HFFc6 (cell line): ENCODE measurements at places on chromosomes 13 and 19.

GRCh38 chr19:46351241-46352041, 4.6 kb downstream of the PPP5C start:
- DNase-seq = peak; percentile 70

- no peak for DNase-seq
Measured at GRCh38 chr19:46134527-46134926, 10.0 kb upstream of the IGFL3 start.

GRCh38 chr19:1902923-1903322, 2.3 kb upstream of the ADAT3 start:
- DNase-seq = no peak

- peak; percentile 68 for DNase-seq
Measured at GRCh38 chr19:49347835-49348234, 12.6 kb downstream of the CD37 start.

GRCh38 chr19:5078666-5079065, 109.8 kb downstream of the KDM4B start:
- DNase-seq = no peak

GRCh38 chr13:45341799-45342500, 967 bp upstream of the TPT1 start:
- DNase-seq = no peak

GRCh38 chr19:33678796-33679585, 57.2 kb downstream of the CHST8 start:
- DNase-seq = no peak

- DNase-seq = no peak
Measured at GRCh38 chr19:33395561-33396550, 22.3 kb downstream of the CEBPG start.

DNA sequence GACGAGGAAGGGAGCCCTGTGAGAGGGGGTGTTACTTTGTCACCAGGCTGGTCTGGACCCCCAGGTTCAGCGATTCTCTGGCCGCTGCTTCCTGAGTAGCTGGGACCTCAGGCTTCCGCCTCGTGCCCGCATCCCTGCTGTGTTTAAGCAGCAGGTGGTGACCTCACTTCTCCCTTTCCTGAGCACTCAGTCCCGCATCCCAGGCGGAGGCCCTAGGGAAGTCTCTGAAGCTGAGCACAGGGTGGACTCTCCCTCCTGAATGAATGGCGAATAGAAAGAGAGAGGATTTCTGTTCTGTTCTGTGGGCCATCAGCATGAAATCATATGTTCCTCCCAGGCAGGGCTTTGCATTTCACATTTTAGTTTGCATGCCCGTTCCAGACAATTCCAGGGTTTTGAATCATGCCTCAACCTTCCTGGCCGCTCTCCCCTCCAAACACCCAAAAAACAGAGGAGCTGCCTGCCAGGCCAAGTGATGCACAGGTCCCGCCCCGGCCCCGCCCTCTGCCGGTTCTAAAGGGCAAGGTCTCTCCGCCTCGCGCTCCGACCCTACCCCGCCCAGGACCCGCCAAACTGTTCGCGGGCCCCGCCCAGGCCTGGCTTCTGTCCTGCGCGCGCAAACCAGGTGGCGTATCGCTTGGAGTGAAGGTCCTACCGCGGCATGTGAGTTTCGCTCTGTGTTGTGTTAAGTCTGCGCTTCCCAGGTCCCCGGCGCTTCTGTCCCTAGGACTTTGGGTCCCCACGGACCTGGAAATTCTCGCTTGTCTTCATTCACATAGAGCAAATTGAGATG, 35.1 kb upstream of the ZNF808 start:
- DNase-seq = no peak

DNA sequence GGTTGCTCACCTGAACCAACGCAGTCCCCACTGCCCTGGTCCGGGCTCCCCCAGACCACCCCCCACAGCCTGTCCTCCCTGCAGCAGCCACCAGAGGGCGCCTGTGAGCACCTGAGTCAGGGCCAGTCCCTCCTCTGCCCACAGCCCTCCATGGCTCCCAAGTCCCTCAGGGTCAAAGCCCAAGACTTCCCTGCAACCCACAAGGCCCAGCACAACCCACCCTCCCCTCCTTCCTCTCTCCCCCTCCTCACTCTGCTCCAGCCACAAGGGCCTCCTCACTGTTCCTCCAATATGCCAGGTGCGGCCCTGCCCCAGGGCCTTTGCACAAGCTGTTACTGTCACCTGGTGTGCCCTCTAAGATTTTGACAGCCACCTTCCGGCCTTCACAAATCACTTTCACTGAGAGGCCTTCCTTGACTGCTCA, 10.9 kb downstream of the GNA15 start:
- DNase-seq = no peak

DNA sequence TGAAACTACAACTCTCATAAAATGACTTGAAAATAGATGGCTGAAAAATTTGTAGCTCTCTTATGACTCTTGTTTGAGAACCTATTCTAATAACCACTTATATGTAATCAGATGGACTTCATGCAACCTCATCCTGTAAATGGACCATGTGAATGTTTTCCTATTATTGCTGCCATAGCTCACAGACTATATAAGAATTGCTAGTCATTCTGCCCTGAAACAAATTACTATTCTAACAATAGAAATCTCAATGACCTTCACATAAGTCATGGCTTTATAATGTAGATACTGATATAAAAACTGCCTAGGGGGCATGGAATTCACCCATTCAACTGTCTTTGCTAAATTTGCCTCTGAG, 1111.0 kb upstream of the ATXN8OS start:
- no peak for DNase-seq

- DNase-seq = no peak
Measured at GRCh38 chr13:107534548-107534947, 680.8 kb downstream of the LIG4 start.

- no peak for DNase-seq
Measured at GRCh38 chr19:8340341-8341096, 2.5 kb downstream of the KANK3 start.

DNA sequence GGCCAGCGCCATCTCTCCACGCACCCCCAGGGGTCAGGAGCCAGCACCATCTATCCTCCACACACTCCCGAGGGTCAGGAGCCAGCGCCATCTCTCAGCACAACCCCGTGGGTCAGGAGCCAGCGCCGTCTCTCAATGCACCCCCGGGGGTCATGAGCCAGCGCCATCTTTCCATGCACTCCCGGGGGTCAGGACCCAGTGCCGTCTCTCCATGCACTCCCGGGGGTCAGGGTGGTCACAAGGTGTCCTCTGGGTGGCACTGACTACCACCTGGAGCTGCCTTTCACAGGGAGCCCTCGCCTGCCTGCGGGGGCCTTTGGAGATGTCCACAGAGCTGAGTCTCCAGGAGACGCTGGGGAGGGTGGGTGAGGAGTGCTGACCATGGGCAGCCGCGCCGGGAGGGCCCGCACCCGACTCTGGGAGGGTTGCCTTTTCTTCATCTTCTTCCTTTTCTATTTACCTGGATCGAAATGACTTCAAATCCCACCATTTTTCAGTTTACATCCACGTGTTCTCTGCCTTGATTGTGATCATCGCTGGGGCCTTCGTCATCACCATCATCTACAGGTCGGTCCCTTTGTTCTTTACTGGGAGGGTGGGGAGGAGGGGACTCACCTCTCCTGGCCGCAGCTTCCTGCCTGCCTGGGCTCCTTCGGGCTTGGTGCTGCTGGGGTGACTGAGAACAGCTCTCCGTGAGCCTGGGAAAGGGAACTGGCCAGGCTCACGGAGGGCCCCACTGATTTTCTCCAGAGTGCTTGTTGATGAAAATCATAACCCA, 19.1 kb downstream of the TEX29 start:
- no peak for DNase-seq

DNA sequence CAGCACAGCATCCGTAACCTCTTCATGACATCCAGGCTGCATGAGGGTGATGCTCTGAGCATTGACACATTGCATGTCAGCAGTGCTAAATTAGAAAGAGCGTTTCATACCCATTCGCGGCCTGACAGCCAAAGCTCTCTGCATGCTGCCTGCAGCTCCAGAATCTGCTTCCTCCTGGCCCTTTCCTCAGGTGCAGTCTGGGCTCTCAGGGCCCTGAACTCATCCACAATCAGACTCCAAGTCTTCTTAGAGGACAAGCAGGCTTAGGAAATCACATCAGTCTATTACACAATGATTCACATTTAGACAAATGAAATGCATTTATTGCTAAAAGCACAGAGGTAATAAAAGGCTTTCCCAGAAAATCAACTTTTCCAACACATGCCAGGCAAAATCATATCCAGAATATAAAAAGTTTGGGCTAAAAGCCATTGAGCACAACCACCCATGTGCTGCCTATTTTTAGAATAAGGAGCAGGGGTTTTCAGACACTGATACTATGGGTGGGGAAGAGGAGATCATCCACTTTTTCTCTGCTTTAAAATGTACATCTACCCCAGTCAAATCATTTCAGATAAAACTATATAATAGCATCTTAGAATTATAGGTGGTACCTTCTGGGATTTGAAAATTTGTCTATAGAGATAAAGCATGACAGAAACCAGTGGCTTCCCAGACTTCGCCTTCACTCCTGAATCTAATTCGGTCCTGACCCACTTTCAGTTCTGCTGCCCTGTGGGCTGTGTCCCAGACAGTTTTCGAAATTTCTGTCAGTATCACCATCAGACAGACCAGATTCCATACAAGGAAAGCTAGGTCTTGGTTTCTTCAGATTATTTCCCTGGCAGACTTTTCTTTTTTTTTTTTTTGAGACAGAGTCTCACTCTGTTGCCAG, 109.3 kb downstream of the COL4A2 start:
- DNase-seq = no peak

DNA sequence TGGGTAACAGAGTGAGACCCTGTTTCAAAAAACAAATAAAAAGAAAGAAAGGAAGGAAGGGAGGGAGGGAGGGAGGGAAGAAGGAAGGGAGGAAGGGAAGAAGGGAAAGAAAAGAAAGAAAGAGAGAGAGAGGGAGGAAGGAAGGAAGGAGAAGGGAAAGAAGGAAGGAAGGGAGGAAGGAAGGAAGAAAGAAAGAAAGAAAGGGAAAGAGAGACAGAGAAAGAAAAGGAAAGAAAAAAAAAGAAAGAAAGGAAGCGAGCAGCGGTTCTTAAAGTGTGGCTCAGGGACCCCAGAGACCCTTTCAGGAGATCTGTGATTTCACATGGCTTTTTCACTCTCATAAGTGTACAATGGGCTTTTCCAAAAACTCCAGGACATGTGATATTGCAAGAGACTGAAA, 9.9 kb upstream of the CADM4 start:
- DNase-seq = no peak

DNA sequence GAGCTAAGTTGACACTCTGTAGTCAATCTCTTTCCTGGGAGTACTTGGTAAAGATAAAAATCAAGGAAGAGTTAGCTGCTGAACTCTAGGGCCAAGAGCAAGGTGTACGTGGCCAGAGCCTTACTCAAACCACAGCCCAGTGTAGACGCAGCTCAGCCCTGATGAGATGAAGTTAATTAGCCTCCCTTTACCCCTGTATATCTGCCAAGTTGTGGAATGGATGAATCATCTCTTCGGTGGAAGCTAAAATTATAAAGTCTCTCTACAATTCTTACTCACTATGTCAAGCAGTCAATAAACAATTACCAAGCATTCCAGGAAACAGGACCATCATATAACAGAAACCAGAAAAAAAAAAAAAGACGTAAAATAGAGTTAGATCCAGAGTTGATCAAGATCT, 146.9 kb upstream of the UFM1 start:
- peak; percentile 75 for DNase-seq

DNA sequence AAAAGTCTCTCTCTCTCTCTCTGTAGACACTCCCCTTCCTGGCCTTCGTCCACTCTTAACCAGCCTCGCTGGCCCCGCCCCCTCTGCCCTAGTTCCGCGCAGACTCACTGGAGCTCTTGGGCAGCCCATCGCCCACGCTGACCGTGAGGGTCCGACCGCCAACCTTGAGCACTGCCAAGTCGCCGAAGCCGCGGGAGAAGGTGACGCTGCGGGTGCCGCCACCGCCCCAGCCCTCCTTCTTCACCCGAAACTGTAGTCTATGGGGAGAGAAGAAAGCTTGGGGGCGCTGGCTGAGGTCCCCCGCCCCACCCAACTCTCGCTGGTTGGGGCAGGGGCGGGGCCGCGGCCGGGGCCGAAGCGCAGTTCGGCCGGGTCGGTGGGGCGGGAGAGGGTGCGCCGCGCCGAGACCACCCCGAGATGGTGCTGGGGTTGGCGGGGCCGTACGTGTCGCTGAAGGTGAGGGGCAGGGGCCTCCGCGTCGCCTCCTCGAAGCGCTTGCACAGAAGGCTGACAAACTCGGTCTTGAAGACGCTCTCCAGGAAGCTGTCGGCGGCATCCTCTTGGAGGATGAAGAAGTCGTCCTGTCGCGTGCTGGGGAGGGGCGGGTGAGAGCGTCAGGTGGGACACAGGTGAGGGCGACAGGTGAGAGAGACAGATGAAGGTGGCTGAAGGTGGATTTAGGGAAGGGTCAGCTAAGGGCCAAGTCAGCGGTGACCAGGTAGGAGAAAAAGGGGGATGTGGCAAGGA, 12.6 kb upstream of the ZNF414 start:
- peak; percentile 85 for DNase-seq

- no peak for DNase-seq
Measured at GRCh38 chr13:46698014-46698413, 98.9 kb downstream of the ESD start.

GRCh38 chr13:50415428-50415827, 400.2 kb downstream of the KCNRG start:
- DNase-seq = no peak

GRCh38 chr13:39311619-39312018, 273.4 kb downstream of the NHLRC3 start:
- DNase-seq = peak; percentile 3

DNA sequence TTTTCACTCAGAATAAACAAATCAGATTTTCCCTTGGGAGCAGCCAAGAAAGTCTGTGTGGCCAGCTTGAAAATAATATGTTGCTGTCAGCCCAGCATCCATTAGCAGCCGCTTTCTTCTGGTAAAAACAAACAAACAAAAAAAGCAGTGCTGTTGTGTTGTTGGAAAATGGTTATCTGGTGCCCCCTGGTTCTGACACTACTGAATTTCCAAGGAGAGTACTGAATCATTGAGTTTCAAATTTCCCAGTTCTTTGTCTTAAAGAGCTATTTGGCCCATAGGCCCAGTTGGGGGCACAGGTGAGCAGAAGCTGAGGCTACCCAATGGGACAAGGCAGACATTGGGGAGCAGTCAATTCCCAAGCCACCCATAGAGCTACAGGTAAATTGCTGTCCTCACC, 995.9 kb downstream of the UQCRFS1 start:
- no peak for DNase-seq

DNA sequence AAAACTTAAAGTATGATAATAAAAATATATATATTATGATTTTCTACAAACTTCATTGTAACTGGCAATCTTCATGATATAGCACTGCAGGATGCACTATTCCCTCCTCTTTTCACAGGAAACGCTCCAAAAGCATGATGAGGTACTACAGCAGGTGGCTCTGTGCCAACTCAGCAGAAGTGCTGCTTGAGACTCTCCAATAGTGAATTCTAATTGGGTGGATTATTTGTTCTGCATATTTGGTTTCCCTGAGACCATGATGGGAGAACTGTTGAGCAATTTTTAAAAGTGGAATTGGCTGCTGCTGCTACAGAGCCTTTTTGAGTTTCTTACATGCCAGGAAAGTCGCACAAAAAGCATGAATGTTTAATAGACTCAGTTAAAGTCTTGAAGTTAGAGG, 1782.4 kb upstream of the PCDH20 start:
- no peak for DNase-seq
